Adrenal gland (tissue), 19 donors: ENCODE measurements at places on chromosomes 12 and 14. TPM values are rescaled to one million over a fixed set of nuclear protein-coding genes. Genes with fewer than 3 reads are reported as not detected.
A peak's percentile ranks its signal among the peaks of the same experiment; 100 is the strongest.

- H3K27ac ChIP-seq = no peak overlapping the region
- no peak for DNase-seq
- no peaks in the 10 kb centered on the region for H3K4me1 ChIP-seq
- no peaks in the 10 kb centered on the region for H3K36me3 ChIP-seq
- no peak overlapping the region for H3K4me3 ChIP-seq
Observed at GRCh38 chr12:4353785-4354208, 25.7 kb downstream of the FGF23 start.

GRCh38 chr12:67422081-67422480 is 152.9 kb downstream of the CAND1 start:
- no peaks in the 10 kb centered on the region for H3K4me1 ChIP-seq
- no peaks in the 10 kb centered on the region for H3K36me3 ChIP-seq
- no peak for DNase-seq
- H3K27ac ChIP-seq = no peak overlapping the region
- H3K4me3 ChIP-seq = no peak overlapping the region

- no peak for DNase-seq
- no peaks in the 10 kb centered on the region for H3K27me3 ChIP-seq
- peaks cover 19% of the 10 kb centered on the region for H3K36me3 ChIP-seq
- H3K27ac ChIP-seq = no peak overlapping the region
- peaks cover 7% of the 10 kb centered on the region for H3K4me1 ChIP-seq
Observed at GRCh38 chr14:59359431-59360124, 105.6 kb downstream of the GPR135 start.

DNA sequence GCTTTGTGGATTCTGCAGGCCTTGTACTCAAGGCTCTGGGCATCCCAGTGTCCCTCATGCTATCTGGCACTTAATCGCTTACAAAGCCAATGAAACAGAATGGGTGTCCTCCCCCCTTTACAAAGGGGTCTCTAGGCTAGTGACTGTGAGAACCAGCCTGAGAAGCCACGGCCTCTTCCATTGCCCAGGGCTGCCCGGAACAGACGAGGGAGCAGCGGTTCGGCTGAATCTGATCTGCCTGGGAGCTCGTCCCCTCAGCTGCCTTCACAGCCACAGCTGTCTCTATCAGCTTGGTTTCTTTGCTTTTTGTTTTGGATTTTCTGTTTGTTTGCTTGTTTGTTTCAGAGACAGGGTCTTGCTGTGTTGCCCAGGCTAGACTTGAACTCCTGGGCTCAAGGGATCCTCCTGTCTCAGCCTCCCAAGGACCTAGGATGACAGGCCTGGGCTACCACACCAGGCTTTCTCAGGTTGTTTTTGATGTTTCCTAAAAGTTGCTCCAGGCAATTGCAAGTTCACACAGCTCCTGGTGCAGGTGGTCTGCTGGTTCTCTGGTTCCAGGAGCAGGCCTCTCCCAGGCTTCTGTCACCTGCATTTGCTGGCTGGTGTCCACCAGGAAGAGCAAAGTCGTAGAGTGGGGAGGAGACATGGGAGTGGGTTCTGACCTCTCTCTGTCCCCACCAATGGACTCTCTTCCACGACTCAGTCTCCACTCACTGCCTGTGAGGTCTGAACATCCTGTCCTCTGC is 10.9 kb upstream of the RIN3 start:
- no peak overlapping the region for H3K4me3 ChIP-seq
- peaks cover 12% of the 10 kb centered on the region for H3K4me1 ChIP-seq
- no peaks in the 10 kb centered on the region for H3K27me3 ChIP-seq
- peak; percentile 17 for DNase-seq
- H3K36me3 ChIP-seq = no peaks in the 10 kb centered on the region

DNA sequence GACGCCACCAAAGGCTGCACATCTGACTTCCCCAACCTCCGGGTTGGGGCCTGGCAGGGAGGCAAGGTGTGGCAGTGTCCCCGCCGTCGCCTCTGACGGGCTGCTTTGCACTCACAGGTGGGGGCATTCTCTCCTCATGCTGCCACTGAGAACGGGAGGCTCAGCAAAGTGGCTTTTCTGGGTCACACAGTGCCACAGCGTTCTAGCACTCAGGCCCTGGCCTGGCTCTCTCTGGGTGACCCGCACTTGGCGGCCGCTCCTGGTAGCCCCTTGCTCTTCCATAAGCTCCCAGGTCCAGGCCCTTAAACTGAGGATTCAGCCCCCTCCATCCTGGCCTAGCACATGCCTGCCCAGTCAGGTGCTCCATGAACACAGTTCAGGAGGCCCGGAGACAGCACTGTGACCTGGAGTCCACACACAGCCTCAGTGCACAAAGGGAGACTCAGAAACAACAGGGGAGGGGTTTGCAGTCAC is 25.2 kb downstream of the SERPINA1 start:
- H3K27ac ChIP-seq = no peak overlapping the region
- H3K36me3 ChIP-seq = no peaks in the 10 kb centered on the region
- H3K27me3 ChIP-seq = no peaks in the 10 kb centered on the region
- no peak overlapping the region for H3K4me3 ChIP-seq

- H3K4me1 ChIP-seq = no peaks in the 10 kb centered on the region
- no peak for DNase-seq
- no peak overlapping the region for H3K27ac ChIP-seq
- no peaks in the 10 kb centered on the region for H3K27me3 ChIP-seq
- no peak overlapping the region for H3K4me3 ChIP-seq
Observed at GRCh38 chr12:42798811-42799438, 209.4 kb upstream of the PRICKLE1 start.

DNA sequence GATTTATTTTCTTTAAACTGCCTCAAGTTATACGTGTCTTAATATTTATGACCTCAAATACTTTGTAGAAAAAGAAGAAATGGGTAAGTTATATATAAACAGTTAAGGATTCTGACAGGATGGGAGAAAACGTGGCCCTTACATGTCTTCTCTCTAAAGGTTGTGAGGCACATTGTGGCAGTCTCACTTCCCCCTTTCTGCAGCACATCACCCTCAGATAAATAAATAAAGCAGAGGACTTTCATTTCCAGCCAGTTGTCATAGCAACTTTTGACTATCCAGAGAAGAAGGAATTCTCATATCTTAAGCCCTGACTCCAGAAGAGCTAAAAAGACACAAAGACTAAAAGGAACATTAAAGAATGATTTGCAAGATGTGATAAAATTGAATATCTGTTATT is 28.8 kb upstream of the CEP83 start:
- no peak for DNase-seq
- H3K27ac ChIP-seq = no peak overlapping the region
- no peaks in the 10 kb centered on the region for H3K27me3 ChIP-seq

GRCh38 chr14:20873370-20874177 is 17.6 kb upstream of the RNASE3 start:
- H3K4me1 ChIP-seq = no peaks in the 10 kb centered on the region
- H3K27me3 ChIP-seq = no peaks in the 10 kb centered on the region
- DNase-seq = peak; percentile 78
- H3K36me3 ChIP-seq = no peaks in the 10 kb centered on the region
- no peak overlapping the region for H3K27ac ChIP-seq
- no peak overlapping the region for H3K4me3 ChIP-seq

DNA sequence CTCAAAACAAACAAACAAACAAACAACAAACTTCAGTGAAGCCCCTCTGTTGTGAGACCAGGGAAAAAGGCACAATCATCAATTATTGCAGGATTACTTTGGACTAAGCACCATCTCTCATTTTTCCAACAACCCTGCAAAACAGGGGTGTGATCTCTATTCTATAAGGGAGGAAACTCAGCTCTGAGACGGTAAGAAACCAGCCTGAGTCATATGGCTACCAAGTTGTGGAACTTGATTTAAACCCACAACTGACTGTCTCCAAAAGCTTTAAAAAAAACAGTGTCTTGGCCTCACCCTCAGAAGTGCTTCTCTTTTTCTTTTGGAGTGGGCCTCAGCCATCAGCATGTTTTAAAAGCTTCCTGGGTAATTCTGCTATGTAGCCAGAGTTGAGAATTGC is 49.8 kb downstream of the RIN3 start:
- H3K4me1 ChIP-seq = peaks cover 4% of the 10 kb centered on the region
- H3K4me3 ChIP-seq = no peak overlapping the region
- H3K27me3 ChIP-seq = no peaks in the 10 kb centered on the region
- H3K27ac ChIP-seq = no peak overlapping the region
- DNase-seq = no peak

DNA sequence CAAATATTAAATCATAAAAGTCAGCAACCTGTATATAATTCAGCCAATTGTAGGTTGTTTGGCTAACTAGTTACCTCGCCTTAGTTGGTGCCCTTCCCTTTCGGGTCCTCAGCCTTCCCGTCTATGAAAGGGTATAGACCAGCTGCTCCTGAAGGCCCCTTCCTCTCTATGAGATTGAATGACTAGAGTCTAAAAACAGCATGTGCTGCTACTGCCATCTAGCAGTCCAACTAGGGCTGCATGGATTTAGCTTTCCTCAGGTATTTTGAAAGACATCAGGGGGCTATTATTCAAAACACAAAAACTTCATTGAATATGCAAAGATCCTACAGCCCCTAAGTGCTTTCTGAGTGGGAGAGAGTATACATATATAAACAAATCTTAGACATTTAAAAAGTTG is 37.0 kb upstream of the TMEM263 start:
- H3K27ac ChIP-seq = no peak overlapping the region
- DNase-seq = no peak
- H3K4me1 ChIP-seq = no peaks in the 10 kb centered on the region
- H3K4me3 ChIP-seq = no peak overlapping the region
- H3K36me3 ChIP-seq = no peaks in the 10 kb centered on the region
- no peaks in the 10 kb centered on the region for H3K27me3 ChIP-seq

GRCh38 chr14:34906287-34906686 is 31.1 kb upstream of the BAZ1A start:
- H3K4me3 ChIP-seq = no peak overlapping the region
- no peaks in the 10 kb centered on the region for H3K4me1 ChIP-seq
- no peak for DNase-seq
- no peaks in the 10 kb centered on the region for H3K27me3 ChIP-seq

DNA sequence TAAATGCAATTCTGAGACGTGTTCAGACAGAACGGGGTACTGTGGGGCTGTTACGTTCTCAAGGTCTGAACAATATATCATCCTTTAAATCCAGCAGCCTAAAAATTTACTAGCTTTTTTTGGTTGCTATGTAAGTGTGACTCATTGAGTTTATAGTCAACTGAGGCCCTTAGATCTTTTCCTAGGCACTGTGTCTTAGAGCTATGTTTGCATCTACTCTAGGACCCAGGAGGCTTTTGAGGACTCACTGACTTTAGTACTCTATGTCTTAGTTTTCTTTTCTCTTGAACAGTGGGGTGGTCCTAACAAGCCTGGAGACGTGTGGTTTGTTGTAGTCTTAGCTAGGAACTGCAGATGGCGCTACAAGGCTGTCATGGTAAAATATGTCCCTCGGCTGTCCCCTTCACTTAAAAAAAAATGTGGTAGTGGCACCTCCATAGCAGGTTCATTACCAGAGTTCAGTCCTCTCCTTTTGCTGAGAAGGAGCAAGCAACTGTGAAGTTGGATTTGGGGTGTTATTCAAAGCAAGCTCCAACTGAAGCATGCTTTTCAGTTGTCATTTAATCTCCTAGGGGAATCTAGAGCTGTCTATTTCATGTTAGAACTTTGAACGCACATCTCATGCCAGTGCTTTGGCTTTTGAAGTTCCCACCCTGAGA is 8.7 kb upstream of the SPATS2 start:
- H3K27ac ChIP-seq = no peak overlapping the region
- H3K27me3 ChIP-seq = no peaks in the 10 kb centered on the region
- H3K4me1 ChIP-seq = no peaks in the 10 kb centered on the region
- peak; percentile 72 for DNase-seq
- H3K36me3 ChIP-seq = no peaks in the 10 kb centered on the region

- H3K4me1 ChIP-seq = no peaks in the 10 kb centered on the region
- H3K36me3 ChIP-seq = no peaks in the 10 kb centered on the region
- no peak overlapping the region for H3K4me3 ChIP-seq
- no peak for DNase-seq
- H3K27ac ChIP-seq = no peak overlapping the region
- no peaks in the 10 kb centered on the region for H3K27me3 ChIP-seq
Observed at GRCh38 chr12:82870771-82871377, 184.2 kb downstream of the TMTC2 start.

DNA sequence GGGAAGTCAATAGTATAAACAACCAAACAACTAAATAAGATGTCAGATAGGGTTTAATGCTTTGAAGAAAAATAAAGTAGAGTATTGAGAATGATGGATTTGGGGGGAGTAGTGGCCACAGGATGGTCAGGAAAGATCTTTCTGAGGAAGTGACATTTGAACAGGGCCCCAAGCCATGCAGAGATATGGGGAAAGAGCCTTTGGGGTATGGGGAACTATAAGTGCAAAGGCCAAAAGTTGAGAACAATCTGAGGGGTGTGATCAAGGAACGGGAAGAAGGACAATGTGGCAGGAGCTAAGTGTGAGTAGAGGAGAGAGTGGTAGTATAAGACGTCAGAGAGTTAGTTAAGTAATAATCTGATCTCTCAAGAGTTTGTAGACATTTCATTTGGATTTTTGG is 1.3 kb downstream of the MRPS35 start:
- H3K36me3 ChIP-seq = peaks cover 19% of the 10 kb centered on the region
- H3K27ac ChIP-seq = no peak overlapping the region
- H3K27me3 ChIP-seq = no peaks in the 10 kb centered on the region
- no peak overlapping the region for H3K4me3 ChIP-seq

- H3K27ac ChIP-seq = no peak overlapping the region
- no peaks in the 10 kb centered on the region for H3K36me3 ChIP-seq
- DNase-seq = no peak
- H3K27me3 ChIP-seq = no peaks in the 10 kb centered on the region
- H3K4me3 ChIP-seq = no peak overlapping the region
Observed at GRCh38 chr12:22285846-22286245, 48.7 kb downstream of the ST8SIA1 start.

DNA sequence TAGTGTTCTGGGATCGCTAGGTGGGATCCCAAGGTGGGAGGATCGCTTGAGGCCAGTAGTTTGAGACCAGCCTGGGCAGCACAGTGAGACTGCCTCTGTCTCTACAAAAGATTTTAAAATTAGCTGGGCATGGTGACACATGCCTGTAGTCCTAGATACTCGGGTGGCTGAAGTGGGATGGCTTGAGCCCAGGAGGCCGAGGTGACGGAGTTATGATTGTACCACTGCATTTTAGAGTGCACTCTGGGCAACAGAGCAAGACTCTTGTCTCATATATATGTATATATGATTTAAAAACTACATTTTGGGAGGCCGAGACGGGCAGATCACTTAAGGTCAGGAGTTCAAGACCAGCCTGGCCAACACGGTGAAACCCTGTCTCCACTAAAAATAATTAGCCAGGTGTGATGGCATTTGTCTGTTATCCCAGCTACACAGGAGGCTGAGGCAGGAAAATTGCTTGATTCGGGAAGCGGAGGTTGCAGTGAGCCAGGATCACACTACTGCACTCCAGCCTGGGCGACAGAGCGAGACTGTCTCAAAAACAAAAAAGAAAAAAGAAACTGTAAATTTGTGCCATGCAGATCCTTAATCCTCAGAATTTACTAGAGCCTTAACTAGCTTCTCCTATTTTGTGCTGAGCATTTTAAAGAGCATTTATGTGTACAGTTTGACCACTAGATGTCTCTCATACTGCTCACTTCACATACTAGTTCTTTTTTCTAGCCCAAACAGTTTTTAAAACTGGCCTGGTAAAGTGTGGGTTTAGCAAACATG is 114.8 kb downstream of the MON2 start:
- no peaks in the 10 kb centered on the region for H3K4me1 ChIP-seq
- no peak overlapping the region for H3K27ac ChIP-seq
- H3K36me3 ChIP-seq = no peaks in the 10 kb centered on the region
- DNase-seq = no peak

GRCh38 chr12:101207086-101207780 is 2.8 kb downstream of the SLC5A8 start:
- H3K36me3 ChIP-seq = no peaks in the 10 kb centered on the region
- no peak overlapping the region for H3K4me3 ChIP-seq
- no peak for DNase-seq
- peaks cover 11% of the 10 kb centered on the region for H3K27me3 ChIP-seq
- no peak overlapping the region for H3K27ac ChIP-seq

Gene DBX2
- polyA plus RNA-seq = 0.16 TPM

Gene CAPZA3
- not detected for polyA plus RNA-seq

Gene OR4M1
- polyA plus RNA-seq = not detected

Gene SYNE3
- polyA plus RNA-seq = 4.4 TPM
